Activated CD8-positive, alpha-beta memory T cell treated with anti-CD3 and anti-CD28 coated beads for 1 hour (primary cell): ENCODE measurements at places on chromosomes 5 and 9.

DNA sequence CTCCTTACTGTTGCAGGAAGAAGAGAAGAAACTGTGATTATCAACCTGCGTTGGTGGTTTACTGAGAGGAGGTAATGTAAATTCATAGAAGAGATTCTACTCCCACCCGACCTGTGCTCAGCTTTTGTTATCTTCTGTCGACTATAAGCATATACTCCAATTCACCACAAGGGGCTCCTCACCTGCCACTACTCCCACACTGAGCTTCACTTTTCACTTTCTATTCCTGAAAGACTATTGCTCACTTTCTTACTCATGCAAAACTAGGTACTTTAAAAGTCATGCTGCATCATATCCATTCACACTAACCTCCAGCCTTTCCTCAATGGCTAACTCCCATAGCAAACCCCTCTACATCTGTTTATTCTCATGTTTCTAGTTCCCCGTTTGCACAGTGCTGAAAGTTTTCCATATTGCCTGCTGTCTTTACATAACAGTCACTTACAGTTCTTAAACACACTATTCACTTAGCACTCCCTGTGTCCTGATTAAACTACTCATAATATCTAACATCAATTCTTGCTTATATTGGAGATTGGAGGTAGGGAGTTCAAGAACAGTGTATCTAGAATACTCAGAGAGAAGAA is 1062.6 kb downstream of the NR2F1-AS1 start:
- no peak for DNase-seq

DNA sequence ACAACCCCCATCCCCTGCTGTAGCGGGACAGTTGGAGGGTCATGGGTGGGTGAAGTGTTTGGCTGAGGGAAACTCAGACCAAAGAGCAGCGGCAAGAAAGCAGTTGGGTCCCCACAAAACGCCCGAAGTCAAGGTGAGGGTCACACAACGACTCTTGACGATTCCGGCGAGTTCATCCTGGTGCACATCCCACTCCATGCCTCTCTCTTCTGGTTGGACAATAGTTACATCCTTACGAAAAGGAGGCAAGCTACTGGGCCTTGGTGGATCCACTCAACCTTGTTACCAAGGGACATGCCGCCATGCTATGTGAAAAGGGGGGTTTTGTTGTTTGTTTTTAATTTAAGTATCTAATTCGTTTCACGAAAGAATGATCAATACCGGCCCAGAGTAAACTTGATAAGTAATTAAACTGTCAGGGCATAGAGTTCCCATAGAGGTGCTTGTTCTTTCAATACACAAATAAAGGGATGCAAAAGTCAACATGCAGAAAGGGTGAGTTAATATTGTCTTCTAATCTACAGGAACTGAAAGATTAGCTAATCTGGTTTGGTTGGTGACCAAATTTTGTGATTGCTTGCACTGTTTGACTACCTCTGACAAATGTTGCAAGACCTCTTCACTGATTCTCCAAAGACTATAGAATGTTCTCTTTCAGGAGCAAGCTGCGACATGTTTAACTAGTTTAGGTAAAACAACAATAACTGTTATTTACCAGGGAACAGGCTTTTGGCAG is 732 bp upstream of the SMIM15 start:
- no peak for DNase-seq

- no peak for DNase-seq
Measured at GRCh38 chr5:120507800-120508463, 43.8 kb downstream of the PRR16 start.

GRCh38 chr5:150783422-150783928 is 4.9 kb downstream of the SMIM3 start:
- no peak for DNase-seq

GRCh38 chr9:113650207-113651131 is 186.9 kb downstream of the RGS3 start:
- no peak for DNase-seq

DNA sequence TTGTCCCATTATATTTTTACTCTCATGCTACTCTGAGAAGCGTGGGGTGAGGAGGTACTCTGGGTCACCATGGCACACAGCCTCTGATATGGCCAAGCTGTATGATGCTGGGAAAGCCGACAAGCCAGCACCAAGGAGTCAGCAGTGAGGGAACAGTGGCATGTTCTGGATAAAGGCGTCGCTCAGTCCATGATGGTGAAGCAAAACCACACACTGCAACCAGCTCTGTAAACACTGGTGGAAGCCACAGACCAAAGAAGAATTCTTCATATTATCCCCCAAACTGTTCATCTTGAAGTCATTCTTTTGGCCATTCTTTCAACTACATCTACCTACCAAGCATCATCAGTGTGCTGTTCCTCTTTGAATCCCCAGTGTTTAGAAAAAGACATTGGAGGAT is 264.6 kb downstream of the ARHGEF28 start:
- no peak for DNase-seq
